NCI-H1092 (cell line): ENCODE measurements at places on chromosomes 2 and 18.

- DNase-seq, result no peak
Observed at GRCh38 chr18:35088921-35089320, 47.7 kb downstream of the MAPRE2 start.

DNA sequence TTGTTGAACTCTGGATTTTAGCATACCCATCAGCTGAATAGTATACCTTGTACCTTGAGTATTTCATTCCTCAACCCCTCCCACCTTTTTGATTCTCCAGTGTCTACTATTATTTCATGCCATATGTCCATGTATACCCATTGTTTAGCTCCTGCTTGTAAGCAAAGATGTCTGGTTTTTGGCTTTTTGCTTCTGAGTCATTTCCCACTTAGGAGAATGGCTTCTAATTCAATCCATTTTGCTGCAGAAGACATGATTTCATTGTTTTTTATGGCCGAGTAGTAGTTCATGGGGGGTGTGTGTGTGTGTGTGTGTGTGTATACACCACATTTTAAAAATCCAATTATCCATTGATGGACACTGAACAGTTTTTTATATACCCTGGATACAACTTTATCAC lies 24.3 kb upstream of the MOCOS start:
- DNase-seq, result no peak

- DNase-seq, result no peak
Observed at GRCh38 chr2:98009887-98010760, 14.4 kb upstream of the TMEM131 start.

DNA sequence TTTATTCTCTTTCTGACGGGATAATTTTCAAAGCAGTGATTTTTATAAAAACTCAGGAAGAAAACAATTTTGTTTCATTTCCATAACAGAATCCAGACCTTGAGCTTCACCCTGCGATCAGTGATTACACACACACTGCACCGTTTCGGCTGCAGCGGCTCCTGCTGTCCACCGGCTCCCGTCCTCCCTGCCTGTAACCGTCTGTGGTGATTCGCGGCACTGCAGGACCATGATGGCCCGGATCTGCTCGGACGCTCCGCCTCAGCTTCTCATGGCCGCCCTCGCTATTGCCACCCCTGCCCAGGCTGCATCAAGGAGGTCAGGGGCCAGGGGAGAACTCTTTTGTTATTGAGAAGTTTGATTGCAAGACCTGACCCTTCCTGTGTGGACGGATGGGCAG lies 246.1 kb downstream of the TWIST2 start:
- no peak for DNase-seq

DNA sequence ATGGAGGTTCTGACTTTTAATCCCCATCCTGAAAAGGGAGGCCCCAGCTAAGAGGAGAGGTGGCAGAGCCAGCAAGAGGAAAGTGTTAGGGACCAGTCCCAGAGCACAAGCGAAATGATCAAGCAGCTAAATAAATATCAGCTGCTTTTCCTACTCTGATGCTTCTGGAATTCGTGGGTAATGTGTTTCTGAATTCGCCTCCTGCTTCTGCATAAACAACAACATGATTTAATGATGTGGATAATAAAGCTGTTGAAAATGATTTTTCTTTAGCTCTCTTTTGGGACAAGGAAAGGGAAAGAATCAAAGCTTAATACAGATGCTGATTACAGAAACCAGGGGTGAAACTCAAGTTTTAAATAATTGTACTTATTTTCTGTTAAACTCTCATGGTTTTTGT lies 329.7 kb downstream of the PDE11A start:
- no peak for DNase-seq

DNA sequence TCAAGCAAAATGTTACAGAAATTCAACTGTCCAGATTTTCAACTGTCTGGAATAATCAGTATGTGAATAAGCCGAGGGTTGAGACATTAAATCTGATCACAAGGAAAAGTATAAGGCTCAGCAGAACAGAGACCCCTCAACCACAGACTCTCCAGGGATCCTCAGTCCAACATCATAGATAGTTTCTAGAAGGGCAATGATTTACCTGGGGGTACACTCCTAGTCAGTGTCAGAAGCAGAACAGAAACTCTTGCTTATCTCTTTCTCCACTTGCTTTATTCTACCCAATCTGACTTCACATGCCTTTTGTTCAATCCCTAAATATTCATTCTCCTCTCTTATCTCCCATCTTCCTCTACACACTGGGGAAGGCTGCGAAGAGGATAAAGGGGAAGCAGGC lies 36.4 kb downstream of the ICOS start:
- no peak for DNase-seq

DNA sequence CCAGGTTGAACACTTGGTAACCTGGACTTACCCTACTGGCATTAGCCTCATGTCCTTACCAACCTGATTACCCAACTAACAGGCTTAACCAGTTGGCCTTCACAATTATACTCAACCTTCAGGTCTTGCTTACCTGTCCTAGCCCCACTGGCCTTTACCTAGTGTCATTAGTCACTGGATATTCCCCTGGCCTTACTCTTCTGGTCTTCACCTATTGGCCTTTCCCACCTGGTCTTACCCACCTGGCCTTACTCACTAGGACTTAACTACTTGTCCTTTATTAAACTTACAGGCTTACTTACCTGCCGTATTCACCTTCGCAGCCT lies 131.1 kb upstream of the ZSWIM2 start:
- no peak for DNase-seq

GRCh38 chr2:43158259-43158880 lies 68.0 kb downstream of the ZFP36L2 start:
- no peak for DNase-seq

DNA sequence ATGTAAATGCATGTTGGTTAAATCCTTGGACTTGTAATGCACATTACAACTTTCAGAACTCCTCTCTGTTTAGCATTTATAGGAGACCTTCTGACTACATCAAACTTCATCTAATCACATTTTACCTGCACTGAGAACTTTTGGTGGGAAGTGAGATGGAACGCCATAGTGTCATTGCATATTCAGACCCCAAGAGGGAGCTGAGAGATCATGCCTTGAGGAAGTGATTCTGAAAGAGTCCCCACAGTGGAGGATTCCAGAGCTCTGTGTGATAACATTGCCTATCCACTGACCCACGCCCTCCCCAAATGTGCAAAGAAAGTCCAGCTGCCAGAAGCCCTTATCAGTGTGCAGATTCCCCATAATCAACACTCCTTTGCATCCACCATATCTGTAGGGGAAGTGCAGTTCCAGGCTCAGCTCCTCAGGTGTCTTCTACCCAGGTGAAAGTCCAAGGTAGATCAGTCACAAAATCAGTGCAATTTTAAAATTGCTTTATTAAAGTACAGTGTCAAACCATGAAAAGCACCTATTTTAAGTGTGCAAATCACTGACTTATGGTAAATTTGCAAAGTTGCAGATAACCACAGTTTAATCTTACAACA lies 212.4 kb downstream of the RPIA start:
- DNase-seq, result no peak

GRCh38 chr2:73268830-73269685 lies 15.2 kb downstream of the FBXO41 start:
- DNase-seq, result peak; percentile 65

GRCh38 chr2:223896833-223897311 lies 48.3 kb downstream of the WDFY1 start:
- DNase-seq, result no peak

GRCh38 chr2:12099374-12099773 lies 352.9 kb downstream of the LPIN1 start:
- no peak for DNase-seq

DNA sequence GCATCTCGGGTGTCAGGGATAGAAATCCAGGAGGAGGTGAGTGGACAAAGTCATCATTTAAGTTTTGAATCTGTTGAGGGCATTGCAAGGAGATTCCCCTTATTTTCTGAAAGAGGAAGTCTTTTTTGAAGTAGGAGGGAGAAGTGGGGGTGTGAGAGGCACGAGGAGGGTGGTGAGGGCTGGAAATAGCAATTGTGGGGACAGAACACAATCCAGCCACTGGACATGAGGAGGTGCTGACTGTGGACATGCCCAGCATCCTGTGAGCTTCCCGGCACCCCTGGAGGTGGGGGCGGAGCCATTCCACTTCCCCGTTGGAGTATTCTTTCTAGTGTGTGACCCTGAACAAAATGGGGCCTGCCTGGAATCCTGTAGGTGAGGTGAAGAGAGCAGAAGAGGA lies 310.7 kb upstream of the EPAS1 start:
- no peak for DNase-seq

- DNase-seq, result peak; percentile 80
Observed at GRCh38 chr18:45974088-45974536, 7.0 kb upstream of the EPG5 start.

- DNase-seq, result no peak
Observed at GRCh38 chr18:58887613-58887963, 22.9 kb downstream of the ZNF532 start.

- peak; percentile 44 for DNase-seq
Observed at GRCh38 chr2:240991378-240992263, 6.8 kb upstream of the SNED1 start.

DNA sequence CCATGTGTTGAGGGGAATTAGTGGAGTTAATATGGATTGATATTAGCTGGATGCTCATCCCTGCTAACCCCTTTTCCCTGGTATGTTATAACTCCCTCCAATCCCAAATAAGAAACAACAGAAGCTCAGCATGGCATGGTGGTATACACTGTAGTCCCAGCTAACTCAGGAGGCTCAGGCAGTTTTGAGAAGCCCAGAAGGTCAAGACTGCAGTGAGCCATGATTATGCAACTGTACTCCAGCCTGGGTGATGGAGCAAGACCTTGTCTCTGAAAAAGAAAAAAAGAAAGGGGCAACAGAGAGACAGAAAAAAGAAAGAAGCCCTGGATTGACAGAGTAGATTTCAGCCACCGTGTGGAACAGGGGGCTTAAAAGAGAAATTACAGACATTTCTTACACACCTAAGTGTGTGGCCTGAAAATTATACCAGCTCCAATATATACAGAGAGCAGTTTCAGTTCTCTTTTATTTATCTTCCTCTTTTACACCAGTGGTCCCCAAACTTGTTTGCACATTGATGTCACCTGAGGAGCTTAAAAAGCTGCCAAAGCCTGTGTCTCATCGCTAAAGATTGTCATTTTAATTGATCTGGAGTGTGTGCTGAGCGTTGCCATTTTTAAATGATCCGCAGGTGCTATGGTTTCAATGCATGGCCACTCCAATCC lies 203.6 kb downstream of the UBE2E3 start:
- DNase-seq, result no peak

DNA sequence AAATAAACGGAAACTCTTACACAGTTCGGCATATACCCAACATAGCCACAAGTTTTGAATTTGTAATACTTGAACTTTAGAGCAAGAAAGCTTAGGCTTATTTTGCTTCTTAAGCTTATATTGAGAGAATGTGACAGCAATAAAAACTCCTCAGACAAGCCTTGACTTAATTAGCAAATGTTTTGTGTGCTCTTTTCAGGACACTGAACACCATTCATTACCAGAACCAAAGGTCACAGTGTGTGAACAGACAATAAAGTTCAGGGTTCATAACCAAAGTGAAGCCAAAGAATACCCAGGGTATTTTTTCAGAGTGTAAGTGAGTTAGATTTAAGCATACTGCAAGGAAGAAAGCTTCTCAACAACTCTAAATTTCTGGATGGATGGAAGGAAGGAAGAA lies 605.8 kb downstream of the METTL4 start:
- DNase-seq, result no peak

DNA sequence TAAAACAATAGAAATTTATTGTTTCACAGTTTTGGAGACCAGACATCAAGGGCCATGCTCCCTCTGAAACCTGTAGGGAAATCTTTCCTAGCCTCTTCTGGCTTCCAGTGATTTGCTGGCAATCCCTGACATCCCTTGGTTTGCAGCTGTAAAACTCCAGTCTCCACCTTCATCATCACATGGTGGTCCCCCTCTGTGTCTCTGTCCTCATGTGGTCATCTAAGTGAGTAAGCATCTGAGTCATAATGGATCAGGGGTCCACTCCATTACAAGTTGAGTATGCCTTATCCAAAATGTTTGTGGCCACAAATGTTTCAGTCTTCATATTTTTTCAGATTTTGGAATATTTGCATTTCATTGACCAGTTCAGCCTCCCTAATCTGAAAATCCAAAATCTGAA lies 5.6 kb upstream of the SGPP2 start:
- DNase-seq, result no peak

DNA sequence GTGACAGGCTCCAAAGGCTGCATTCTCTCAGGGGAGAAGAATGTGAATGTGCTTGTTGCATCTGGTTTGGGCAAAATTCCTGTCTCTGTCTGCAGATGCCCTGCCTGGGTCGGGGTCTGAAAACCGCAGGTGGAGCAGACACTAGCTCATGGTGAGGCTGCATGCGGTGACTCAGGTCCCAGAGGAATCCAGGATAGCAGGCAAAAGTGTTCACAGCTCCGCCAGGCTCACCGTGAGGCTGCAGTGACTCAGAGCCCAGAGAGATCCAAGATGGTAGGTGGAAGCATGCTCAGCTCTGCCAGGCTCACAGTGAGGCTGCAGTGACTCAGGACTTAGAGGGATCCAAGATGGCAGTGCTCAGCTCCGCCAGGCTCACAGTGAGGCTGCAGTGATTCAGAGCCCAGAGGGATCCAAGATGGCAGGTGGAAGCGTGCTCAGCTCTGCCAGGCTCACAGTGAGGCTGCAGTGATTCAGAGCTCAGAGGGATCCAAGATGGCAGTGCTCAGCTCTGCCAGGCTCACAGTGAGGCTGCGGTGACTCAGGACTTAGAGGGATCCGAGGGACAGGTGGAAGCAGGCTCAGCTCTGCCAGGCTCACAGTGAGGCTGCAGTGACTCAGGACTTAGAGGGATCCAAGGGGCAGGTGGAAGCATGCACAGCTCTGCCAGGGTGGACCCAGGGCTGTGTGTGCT lies 200.5 kb downstream of the ACKR3 start:
- DNase-seq, result no peak

GRCh38 chr2:99152199-99152895 lies 2.4 kb downstream of the TSGA10 start:
- no peak for DNase-seq

- DNase-seq, result no peak
Observed at GRCh38 chr2:224882291-224883171, 159.7 kb downstream of the DOCK10 start.

DNA sequence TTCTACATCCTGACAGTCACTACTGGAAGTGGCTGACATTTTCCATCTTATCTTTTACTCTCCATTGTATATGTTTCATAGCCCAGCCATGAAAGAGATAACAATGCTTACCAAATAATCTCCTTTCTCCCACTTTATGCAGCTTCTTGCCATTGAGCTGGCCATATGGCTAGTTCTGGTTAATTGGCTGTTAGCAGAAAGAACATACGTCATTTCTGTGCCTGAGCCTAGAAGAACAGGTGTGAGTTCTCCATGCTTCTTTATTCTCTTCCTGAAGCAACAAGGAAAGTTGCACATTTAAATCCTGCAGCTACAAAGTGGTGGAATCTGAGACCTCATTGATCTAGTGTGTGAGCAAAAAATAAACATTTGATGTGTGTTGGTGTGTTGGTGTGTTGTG lies 82.0 kb upstream of the FSHR start:
- no peak for DNase-seq

- DNase-seq, result no peak
Observed at GRCh38 chr2:222743251-222743812, 71.9 kb downstream of the MOGAT1 start.

DNA sequence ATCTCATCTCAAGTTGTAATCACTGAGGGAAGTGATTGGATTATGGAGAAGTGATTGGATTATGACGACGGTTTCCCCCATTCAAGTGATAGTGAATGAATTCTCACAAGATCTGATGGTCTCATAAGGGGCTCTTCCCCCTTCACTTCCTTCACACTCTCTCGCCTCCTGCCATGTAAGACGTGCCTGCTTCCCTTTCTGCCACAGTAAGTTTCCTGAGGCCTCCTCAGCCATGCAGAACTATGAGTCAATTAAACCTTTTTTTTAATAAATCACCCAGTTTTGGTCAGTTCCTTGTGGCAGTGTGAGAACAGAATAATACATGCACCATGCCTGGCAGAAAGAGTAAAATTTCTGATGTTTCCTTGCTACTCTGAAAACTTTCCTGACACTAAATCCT lies 36.6 kb downstream of the CEP68 start:
- DNase-seq, result no peak
